ENCODE measurements at places on chromosomes 16 and 17.

- no peak for DNase-seq
Observed at GRCh38 chr17:61149106-61149825, 250.4 kb upstream of the TBX2 start.

GRCh38 chr17:6455321-6455705, 11.1 kb downstream of the PIMREG start:
- no peak for DNase-seq

GRCh38 chr17:63290784-63291183, 155.3 kb downstream of the CYB561 start:
- DNase-seq, result no peak

DNA sequence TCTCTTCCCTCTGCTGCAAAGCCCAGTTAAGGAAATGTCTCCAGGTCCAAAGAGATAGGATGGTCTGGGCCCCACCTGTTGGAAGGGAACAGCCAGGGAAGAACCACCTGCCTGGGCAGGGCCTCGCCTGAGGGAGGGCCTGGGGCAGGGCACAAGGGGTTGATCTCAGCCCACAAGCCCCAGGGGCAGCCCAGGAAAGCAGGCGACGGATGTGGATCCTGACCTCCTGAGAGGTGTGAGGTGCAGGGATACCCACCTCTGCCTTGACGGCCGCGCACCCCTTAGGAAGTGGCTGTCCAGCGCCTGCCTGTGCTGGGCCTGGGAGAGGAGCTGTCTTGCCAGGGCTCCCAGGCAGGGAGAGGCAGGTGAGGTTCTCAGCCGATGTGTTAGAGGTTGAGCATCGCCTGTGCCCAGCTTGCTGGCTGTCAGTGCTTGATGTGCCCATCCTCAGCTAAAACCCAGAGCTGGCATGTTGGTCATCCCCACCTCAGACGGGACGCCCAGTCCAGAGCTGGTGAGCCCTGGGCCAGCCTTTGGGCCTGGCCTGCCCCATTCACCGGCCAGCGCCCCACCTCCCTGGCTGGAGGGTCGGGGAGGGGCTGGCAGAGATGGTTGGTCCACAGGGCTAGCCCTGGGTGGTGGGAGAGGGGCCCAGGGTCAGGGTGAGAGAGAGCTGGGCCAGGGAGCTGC, 434 bp downstream of the CEMP1 start:
- DNase-seq, result no peak

- DNase-seq, result no peak
Observed at GRCh38 chr16:81836279-81837054, 57.4 kb downstream of the PLCG2 start.

- no peak for DNase-seq
Observed at GRCh38 chr16:9311303-9311954, 220.0 kb downstream of the HAPSTR1 start.

DNA sequence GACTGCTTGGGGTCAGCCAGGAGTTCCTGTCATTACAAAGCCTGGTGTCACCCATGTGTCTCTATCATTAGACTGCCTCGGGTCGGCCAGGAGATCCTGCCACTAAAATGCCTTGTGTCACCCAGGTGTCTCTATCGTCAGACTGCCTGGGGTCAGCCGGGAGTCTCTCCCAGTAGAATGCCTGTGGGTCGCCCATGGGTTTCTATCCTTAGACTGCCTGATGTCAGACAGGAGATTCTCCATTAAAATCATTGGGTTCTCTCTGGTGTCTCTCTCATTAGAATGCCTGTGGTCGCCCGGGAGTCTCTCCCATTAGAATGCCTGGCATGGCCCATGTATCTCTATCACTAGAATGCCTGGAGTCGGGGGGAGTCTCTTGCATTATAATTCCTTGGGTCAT, 2231.0 kb downstream of the TP53TG3F start:
- DNase-seq, result no peak

GRCh38 chr17:59637611-59638310, 18.1 kb downstream of the CLTC start:
- no peak for DNase-seq

GRCh38 chr16:13999895-14000425, 71.2 kb upstream of the MRTFB start:
- DNase-seq, result no peak

- DNase-seq, result no peak
Observed at GRCh38 chr17:43479948-43480347, 3.8 kb upstream of the DHX8 start.

- no peak for DNase-seq
Observed at GRCh38 chr16:10078541-10078949, 103.7 kb downstream of the GRIN2A start.

GRCh38 chr17:46770818-46771560, 47.5 kb downstream of the WNT3 start:
- no peak for DNase-seq

- DNase-seq, result no peak
Observed at GRCh38 chr17:65208717-65209116, 71.5 kb downstream of the RGS9 start.

DNA sequence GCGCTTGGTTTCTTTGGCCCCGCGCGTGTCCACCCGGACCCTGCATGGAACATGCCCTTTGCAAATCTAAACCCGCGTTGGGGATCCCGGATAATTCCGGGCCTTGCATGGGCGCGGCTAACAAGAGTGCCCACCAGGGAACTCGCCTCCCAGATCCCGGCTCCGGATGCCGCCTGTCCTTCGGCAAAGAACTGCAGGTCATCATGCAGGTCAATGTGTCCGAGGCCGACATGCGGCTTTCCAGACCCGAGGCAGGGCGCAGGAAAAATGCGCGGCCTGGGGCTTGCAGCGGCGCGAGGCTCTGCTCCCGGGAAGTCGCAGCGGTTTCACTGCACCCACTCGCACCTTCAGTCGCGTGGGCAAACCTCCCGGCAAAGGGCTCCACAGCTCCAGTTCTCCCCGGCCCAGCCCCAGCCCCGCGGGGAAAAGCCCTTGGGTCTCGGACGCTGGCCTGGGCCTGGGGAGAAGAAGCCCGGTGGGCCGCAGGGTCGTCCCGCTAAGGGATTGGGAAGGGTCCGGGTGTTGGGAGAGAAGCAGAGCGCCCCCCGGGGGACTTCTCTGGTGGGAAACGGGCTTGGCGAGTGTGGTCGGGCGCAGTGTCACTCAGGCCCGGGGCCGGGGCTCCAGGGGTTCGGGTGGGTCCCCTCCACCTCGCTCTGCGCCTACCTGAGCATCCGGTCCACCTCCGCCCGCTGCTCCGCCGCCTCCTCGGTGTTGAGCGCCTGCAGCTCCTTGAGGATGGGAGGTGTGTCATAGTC, 805 bp downstream of the HNF1B start:
- DNase-seq, result no peak

DNA sequence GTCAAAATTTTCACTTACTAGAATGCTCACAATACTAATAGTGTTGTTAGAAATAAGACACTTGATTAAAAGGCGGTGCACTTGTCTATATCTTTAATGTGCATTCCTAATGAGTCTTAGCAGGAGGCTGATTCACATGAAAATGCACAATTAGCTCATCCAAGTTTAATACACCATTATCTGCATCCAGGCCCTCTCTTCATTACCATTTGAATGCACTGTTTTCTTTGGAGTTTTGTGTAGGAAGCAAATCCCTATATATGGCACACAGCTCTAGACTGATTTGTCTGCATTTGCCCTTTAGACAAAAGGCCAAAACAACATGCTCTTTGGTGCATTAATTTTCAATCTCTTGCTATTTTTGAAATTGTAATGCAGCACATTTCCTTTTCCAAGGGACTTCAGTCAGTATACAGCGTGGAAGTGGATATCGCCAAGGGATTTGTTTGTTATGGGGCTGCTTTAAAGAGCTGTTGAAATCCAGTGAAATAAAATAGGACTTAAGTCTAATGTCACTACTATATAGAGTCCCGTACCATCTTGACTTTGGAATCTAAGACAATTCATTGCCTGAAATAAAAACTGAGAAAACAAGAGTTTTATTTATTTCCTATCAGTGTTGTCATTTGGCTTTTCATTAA, 257.6 kb upstream of the CPHXL start:
- no peak for DNase-seq

- no peak for DNase-seq
Observed at GRCh38 chr16:87445486-87445885, 47.3 kb downstream of the ZCCHC14 start.

DNA sequence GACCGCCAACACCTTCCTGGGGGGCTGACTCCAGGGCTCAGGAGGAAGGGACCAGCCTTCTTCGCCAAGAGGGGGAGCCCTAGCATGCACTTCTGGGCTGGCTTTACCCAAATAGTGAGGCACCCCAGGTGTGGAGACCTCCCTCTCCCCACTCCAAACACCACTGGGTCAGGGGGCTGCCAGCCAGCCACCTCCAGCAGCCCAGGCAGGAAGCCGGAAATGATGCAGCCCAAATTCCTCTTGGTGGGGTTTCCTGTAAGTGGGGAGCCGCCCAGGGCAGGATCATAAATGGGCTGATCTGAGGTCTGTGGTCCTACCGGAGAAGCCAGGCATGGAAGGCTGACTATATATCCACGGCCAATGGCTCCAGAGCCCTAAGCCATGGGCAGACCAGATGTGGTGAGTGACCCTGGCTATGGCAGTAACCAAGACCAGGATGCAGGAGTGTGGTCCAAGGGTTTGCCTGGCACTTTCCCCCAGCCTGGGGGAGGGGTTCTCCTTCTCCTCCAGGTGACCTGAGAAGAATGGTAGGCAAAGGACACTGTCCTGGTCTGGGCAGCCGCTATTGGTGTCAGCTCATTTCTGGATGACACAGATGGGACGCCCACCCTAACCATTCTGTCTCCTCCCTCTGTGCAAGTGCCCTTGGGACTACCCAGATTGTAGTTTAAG, 4.2 kb downstream of the GIT1 start:
- no peak for DNase-seq

- no peak for DNase-seq
Observed at GRCh38 chr16:84348386-84348888, 19.9 kb upstream of the ATP2C2 start.

GRCh38 chr16:1601031-1601430, 10.8 kb downstream of the IFT140 start:
- DNase-seq, result no peak
